ENCODE measurements at places on chromosomes 1 and 21. TPM values are rescaled to one million over a fixed set of nuclear protein-coding genes. Genes with fewer than 3 reads are reported as not detected.

DNA sequence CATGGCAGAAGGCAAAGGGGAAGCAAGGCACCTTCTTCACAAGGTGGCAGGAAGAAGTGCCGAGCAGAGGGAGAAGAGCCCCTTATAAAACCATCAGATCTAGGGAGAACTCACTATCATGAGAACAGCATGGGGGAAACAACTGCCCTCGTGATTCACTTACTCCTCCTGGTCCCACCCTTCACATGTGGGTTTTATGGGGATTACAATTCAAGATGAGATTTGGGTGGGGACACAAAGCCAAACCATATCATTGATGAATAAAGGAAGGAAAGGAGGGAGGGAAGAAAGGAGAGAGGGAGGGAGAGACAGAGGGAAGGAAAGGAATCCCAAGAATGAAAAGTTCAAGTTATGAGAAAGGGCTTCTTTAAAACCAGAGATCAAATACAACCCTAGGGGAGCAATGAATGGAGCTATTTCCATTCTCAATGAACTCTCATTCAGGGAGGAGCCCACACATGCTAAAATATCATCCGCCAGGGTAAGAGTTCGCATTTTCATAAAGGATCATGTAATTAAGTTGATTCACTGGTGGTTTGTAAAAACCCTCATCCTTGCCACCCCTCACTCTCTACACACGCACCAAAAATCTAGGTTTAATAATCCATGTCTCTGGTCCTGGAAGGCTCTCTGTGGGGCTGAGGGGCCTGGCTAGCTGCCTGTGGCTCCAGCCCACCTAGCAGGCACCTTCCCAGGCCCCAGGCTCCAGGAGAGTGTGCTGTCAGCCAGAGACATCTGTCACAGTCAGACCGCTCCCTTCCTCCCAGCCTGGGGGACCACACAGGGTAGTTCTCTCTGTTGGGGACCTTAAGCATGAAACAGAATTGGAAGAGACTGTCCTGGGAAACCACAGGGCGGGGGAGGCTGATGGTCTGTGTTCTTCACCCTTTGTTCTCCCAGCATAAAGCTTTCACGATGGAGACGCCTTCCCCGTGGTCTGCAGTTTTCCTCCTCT is 94.0 kb downstream of the CCDC185 start:
- DNase-seq = no peak

Gene BRWD1
- total RNA-seq = 46.7 TPM

Gene SLC45A1
- 0.43 TPM for total RNA-seq

Gene BRDT
- 0.10 TPM for total RNA-seq

DNA sequence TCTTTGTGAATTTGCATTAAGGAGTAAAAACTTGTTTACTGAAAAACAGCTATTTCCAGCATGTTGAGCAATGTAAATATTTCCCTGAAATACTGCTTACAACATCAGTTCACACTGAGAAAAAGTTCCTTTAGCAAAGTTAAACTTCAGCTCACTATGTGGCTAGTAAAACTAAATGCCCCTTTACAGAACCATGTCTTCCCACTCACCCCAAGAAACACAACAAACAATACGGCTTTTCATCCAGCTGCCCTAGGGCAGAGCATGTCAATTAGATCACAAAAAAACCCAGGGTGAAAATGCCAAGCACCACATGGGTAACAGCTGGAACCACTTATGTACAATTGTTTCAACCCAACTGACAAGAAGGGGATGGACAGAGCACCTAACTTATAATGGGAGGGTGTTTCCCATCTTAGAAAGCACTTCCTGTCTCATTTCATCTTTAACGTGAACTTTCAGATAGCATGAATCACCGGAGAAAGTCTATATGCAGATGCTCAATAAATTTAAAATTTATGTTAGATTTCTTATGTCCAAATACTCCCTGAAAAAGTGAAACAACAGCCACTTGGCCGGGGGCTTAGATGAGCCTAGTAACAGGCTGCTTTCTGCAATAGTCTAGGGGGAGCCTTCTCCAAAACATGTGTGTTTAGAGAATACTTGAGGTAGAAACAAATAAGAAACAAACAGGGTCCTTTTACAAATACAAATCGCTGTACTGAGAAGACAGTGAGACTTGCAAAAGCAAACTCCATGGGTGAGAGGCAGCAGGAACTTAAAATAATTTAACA is 6.6 kb downstream of the NID1 start:
- no peak for DNase-seq

DNA sequence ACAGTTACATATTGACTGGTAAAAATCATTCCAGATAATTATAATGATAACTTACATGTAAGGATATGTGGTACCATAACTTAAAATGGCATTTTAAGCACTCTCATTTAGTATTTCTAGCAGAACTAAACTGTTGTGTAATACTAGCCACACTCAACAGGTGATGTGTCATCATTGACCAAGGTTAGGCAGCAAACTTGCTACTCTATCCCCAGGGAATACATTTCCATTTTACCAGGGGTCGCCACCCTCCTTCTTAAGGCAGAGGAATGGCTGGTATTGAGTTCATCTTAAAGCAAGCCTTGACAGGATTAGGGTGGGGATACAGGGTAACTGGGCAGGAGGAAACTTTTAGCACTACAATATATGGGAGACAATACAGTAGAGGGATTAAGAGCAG is 259.8 kb upstream of the CAMK1G start:
- DNase-seq = no peak

Gene SLC16A4
- total RNA-seq = 0.45 TPM

Gene STUM
- total RNA-seq = not detected

GRCh38 chr1:59549066-59549837 is 252.4 kb downstream of the FGGY start:
- no peak for DNase-seq

Gene DAP3
- total RNA-seq = 128 TPM

GRCh38 chr1:107795441-107795840 is 169.5 kb downstream of the VAV3 start:
- no peak for DNase-seq

DNA sequence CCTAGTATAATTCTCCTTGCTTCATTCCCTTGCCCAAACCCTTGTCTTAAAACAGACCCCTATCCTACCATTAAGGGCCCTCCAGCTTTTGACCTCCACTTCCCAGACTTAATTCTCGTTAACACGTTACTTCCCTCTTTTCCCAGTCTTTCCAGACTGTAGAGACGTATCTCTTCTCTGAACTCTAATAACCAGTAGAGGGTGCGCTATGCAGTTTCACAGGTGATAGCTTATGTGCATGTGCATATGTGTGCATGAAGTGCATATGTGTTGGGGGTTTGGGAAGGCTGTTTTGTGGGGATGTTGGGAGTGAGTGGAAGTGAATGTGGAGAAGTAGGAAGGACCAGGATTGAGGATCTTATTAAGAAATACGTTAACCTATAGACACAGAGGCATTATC is 78.1 kb upstream of the CCDC190 start:
- no peak for DNase-seq

Gene NHLH1
- total RNA-seq = 0.46 TPM

GRCh38 chr1:248788327-248788726 is 32.8 kb upstream of the LYPD8 start:
- DNase-seq = no peak

DNA sequence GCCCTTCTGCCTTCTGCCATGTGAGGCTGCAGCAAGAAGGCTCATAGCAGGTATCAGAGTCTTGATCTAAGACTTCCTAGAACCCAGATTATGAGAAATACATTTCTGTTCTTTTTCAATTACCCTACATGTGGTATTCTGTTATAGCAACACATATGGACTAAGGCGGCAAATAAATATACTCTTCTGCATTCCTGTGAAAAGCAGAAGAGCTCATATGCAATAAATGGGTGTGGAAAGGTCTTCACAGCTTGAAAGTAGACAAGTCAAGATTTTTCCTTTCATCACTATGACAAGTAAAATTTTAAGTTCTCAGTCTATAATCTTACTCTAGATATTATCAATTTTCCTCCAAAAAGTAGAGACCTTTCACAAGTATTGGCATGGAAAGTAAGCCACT is 36.6 kb downstream of the TNFSF18 start:
- DNase-seq = no peak

DNA sequence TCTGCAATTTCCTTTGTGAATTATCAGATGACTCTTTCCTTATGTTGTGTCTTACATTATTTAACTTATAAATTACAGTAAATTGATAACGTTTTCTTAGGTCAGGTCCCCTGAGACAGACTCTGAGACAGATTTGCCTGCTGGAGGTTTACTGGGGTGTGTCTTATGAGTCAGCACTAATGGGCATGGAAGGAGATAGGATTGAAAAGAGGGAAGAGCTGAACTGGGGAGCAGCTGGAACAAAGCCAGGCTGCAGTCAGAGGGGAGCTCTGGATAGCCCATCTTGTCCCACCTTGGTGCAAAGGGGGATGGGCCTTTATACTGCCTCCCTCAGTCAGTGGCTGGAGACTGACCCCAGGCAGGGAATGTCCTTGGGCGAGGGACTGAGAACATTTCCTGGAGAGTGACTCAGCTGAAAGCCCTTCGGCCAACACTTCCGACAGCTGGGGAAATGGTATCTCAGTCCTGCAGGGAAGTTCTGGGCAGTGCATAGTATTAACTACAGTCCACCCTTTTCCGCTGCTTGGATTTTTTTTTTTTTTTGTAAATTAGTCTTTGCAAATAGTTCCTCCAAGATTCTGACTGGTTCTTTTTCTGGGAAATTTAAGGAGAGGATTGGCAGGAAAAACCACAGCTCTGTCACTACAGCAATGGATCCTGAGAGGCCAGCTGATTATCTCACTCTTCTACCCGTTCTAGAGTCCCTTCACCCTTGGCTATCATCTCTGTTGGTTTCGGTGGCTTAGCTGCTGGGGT is 39.1 kb upstream of the CDC42BPA start:
- DNase-seq = no peak

Measured in activated naive CD4-positive, alpha-beta T cell treated with anti-CD3 and anti-CD28 coated beads, Interleukin-2, amount 50 U/mL, for 72 hours (primary cell).